ENCODE measurements at places on chromosomes 2 and 18.

DNA sequence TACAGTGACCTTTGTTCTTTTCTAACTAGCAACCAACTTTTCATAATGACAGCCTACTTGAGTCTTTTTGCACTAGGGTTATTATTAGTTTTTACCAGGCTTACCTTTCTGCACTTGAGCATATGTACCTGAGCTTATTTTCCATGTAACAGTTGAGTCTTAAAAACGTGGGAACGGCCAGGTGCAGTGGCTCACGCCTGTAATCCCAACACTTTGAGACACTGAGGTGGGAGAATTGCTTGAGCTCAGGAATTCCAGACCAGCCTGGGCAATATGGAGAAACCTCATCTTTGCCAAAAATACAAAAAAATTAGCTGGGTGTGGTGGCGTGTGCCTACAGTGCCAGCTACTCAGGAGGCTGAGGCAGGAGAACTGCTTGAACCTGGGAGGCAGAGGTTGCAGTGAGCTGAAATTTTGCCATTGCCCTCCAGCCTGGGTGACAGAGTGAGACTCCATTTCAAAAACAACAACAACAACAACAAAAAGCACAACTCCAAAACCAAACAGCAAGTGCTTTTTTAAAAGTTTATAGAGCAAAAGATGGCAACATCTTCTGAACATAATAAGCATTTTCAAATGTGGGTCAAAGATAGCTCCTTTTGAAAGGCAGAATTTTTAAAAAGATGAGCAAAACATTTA lies 57.1 kb upstream of the CD28 start:
- no peak for DNase-seq

GRCh38 chr18:70172225-70172624 lies 33.3 kb downstream of the RTTN start:
- no peak for DNase-seq

DNA sequence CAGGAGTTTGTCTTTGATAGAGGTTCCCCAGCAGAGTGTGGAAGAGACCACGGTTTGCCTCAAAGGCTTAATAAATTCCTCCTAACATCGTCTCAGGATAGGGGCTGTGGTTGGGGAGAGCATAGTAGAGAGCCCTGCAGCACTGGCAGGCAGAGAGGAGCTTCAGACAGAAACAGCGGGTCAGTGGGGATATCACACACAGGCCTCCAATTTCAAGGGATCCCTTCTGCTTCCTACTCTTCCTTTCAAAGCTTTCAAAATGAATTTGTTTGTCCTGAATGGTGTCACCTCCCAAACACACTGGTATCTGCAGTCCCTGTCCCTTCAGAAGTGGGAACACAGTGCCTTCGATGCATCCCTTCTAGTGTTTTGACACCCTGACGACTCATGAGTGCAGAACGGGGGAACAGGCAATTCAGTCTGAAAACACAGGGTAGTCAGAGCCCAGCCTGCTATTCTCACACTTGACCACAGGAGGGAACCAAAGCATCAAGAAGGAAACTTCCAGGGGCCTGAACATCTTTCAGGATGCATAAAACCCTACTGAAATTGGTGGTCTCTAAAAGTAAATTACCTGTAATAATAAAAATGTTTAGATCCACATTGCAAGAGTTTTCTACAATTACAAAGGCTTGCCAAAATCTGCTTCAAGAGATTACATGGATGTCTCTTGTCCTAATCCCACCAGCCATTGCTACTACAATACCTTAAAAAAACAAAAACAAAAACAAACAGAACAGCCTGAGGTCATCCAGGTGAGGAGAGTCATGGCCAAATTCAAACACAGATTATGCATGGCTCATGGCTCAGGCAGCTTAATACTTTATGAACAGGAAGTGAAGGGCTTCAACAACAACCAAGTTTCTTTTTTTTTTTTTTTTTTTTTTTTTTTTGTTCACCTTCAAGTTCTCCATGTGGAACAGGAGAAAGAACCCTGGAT lies 49.8 kb downstream of the SLC14A2 start:
- peak; percentile 47 for DNase-seq

- no peak for DNase-seq
These were observed 2.6 kb downstream of the CHRNG start for GRCh38 chr2:232541961-232542714.

- no peak for DNase-seq
These were observed 53.3 kb upstream of the TRIB2 start for GRCh38 chr2:12663306-12664037.

GRCh38 chr18:66558773-66559172 lies 45.1 kb downstream of the CDH19 start:
- no peak for DNase-seq

- DNase-seq, result peak; percentile 69
These were observed 27.9 kb upstream of the GALNT5 start for GRCh38 chr2:157229572-157229971.

- DNase-seq, result no peak
These were observed 162.4 kb downstream of the ZNF521 start for GRCh38 chr18:25189391-25190185.

GRCh38 chr2:231218366-231218765 lies 19.9 kb downstream of the ARMC9 start:
- no peak for DNase-seq

GRCh38 chr2:160205505-160205904 lies 5.4 kb upstream of the ITGB6 start:
- DNase-seq, result peak; percentile 97

DNA sequence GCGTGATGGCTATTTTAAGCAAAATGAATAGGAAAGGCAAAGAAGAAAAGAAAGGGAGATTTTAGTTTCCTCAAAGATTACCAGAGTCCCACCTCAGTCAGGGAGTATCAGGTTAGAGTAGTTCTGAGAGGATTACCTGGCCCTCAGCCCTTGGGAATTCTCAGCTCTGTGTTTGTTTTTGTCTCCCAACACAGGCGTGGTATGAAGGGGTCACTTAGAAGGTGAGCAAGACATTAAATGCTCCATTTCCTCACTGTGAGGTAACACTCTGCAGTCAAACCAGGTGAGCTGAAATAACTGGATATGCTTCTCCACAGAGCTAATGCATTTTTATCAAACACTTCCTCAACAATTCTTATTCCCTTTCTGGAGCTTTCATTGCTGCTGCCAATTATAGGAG lies 232.2 kb downstream of the IKZF2 start:
- no peak for DNase-seq

- DNase-seq, result no peak
These were observed 67.2 kb upstream of the PELI1 start for GRCh38 chr2:64211276-64211921.

DNA sequence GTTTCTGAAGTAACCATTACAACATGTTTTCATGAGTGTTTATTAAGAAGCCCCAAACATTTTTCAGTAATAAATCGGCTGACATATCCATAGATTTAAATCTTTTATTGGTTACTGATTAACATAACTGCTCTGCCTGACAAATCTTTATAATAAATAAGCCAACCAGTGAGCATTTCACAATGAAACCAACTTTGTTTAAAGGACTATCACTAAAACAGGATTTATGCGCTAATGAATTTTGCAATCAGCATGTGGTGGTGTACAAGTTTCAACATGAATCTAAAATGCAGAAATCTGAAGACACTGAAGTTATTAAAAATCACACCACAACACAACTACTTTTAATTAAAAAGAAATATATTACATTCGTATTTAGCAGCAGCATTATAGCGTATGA lies 166.7 kb downstream of the MEIS1 start:
- no peak for DNase-seq

- DNase-seq, result peak; percentile 97
These were observed 60.3 kb upstream of the SP3 start for GRCh38 chr2:174025271-174026121.

GRCh38 chr18:7812431-7813063 lies 245.4 kb downstream of the PTPRM start:
- DNase-seq, result peak; percentile 57

- no peak for DNase-seq
These were observed 24.4 kb downstream of the ZNF521 start for GRCh38 chr18:25327584-25327983.

DNA sequence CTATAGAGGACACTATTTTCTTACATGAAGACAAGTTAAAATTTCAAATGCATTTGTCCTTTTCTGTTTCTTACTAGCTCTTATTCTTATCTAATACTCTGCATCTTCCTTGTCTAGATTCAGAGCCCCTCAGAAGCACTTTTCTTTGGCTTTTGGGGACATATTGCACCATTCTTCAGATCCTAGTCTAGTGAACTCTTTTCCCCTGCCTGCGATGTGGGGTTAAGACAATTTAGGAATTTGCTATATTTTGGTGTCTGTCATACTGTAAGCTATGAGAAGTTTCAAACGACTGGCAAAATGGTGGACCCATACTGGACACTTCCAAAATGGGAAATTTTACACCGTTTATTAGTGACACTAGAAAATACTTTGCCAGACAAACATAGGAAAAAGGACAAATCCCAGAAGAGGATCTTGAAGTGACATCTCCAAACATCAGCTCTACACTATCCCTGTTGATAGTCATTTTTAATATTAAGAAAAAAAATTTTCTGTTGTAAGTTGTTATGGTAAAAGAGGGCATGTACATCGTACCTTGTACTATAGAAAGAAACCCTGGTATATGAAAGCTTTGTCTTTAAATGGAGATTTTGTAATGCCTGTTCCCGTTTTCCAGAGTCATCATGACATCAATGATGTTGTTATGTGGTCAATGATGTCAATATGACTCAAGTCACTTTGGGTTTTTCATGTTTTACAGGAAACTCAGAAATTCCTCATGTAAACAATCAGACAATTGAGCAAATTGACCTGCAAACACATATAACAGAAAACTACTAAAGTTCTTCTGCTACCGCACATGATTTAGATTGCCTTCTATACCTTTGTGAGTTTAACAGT lies 4.4 kb upstream of the KYNU start:
- DNase-seq, result peak; percentile 85

- no peak for DNase-seq
These were observed 303.0 kb downstream of the TRIB2 start for GRCh38 chr2:13019781-13020180.

GRCh38 chr2:127695491-127696472 lies 5.5 kb upstream of the SFT2D3 start:
- peak; percentile 38 for DNase-seq

GRCh38 chr2:186911551-186912085 lies 62.6 kb upstream of the ZSWIM2 start:
- no peak for DNase-seq
